Placental epithelial cell (primary cell): ENCODE measurements at places on chromosomes 3 and 15. TPM values are rescaled to one million over a fixed set of nuclear protein-coding genes. Genes with fewer than 3 reads are reported as not detected.

CFAP161 gene
- total RNA-seq: 0.39 TPM in 1 of 2 replicates, not detected in the other

AGTR1 gene
- total RNA-seq: 0.79 and 29.2 TPM in 2 replicates

ZNF80 gene
- under 0.01 TPM in 1 of 2 replicates, not detected in the other for total RNA-seq

MORC1 gene
- total RNA-seq: not detected in 2 replicates

TBCCD1 gene
- total RNA-seq: 12.2 and 16.4 TPM in 2 replicates

RFTN1 gene
- 23.9 and 28.7 TPM in 2 replicates for total RNA-seq

TJP1 gene
- 59.7 and 124 TPM in 2 replicates for total RNA-seq

KLHL40 gene
- not detected in 2 replicates for total RNA-seq

OIP5 gene
- 2.7 and 4.1 TPM in 2 replicates for total RNA-seq

ST3GAL6 gene
- 6.3 and 8.8 TPM in 2 replicates for total RNA-seq

CELSR3 gene
- total RNA-seq: 1.6 and 2.4 TPM in 2 replicates

CAMKV gene
- total RNA-seq: not detected in 2 replicates

RBMS3 gene
- total RNA-seq: 43.2 and 70.2 TPM in 2 replicates

P2RY1 gene
- total RNA-seq: under 0.01 and 0.11 TPM in 2 replicates

CYB561D2 gene
- 31.0 and 32.9 TPM in 2 replicates for total RNA-seq

C3orf20 gene
- total RNA-seq: 0.11 TPM in 1 of 2 replicates, not detected in the other

MESP2 gene
- 0.39 and 0.54 TPM in 2 replicates for total RNA-seq

GOLGA8S gene
- under 0.01 TPM in 1 of 2 replicates, not detected in the other for total RNA-seq

FSD2 gene
- total RNA-seq: not detected in 2 replicates

ZNF860 gene
- 4.3 and 7.3 TPM in 2 replicates for total RNA-seq

WWTR1 gene
- 68.7 and 72.3 TPM in 2 replicates for total RNA-seq

PLIN1 gene
- 0.33 and 0.39 TPM in 2 replicates for total RNA-seq

FOXP1 gene
- total RNA-seq: 107 and 171 TPM in 2 replicates

TM6SF1 gene
- not detected in 2 replicates for total RNA-seq

C2CD4B gene
- total RNA-seq: not detected in 2 replicates

CCR9 gene
- total RNA-seq: not detected in 2 replicates

CILP gene
- under 0.01 TPM in 2 replicates for total RNA-seq

PSMD6 gene
- total RNA-seq: 70.7 and 80.8 TPM in 2 replicates
